ENCODE measurements at places on chromosomes 11 and 22. TPM values are rescaled to one million over a fixed set of nuclear protein-coding genes. Genes with fewer than 3 reads are reported as not detected.

DNA sequence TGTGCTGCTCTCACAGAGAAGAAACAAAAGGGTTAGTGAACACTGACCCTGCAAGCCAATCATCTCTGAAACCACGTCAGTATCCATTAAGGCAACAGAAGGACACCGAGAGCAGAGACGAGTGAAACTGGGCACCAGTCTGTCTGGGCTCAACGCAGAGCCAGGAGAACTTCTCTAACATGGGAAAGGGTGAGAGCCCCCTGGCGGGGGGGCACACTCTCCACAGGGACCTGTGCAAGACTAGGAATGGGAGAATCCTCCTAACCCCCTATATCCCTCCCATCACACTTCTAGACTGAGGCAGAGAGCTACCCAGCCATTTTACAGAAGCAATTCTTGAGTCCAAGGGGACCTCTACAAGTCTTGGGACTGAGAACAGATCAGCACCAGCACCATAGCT lies 285.8 kb downstream of the SOX6 start:
- H3K36me3 ChIP-seq = no peaks in the 10 kb centered on the region
- H3K27ac ChIP-seq = no peak overlapping the region
- peaks cover 8% of the 10 kb centered on the region for H3K27me3 ChIP-seq
- no peak for DNase-seq
- no peaks in the 10 kb centered on the region for H3K4me1 ChIP-seq
- H3K4me3 ChIP-seq = no peak overlapping the region

- H3K27ac ChIP-seq = no peak overlapping the region
- peaks cover 6% of the 10 kb centered on the region for H3K4me1 ChIP-seq
- DNase-seq = no peak
- no peak overlapping the region for H3K4me3 ChIP-seq
- H3K27me3 ChIP-seq = no peaks in the 10 kb centered on the region
Measured at GRCh38 chr11:116913000-116913399, 75.6 kb upstream of the APOA1 start.

DNA sequence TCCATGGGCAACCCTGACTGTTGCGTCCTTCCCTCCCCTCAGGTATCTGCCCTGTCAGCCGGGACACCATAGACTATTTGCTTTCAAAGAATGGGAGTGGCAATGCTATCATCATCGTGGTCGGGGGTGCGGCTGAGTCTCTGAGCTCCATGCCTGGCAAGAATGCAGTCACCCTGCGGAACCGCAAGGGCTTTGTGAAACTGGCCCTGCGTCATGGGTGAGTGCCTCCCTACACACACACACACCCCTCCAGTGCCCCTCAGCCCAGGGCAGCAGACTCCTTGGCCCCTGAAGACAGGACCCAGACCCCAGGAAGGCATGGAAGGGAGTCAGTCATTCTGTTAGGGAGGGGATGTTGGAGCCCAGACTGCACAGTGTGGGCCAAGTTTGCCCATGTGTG lies 17.9 kb upstream of the UVRAG start:
- H3K36me3 ChIP-seq = no peaks in the 10 kb centered on the region
- peaks cover 10% of the 10 kb centered on the region for H3K27me3 ChIP-seq
- H3K4me1 ChIP-seq = peaks cover 14% of the 10 kb centered on the region
- DNase-seq = no peak

DNA sequence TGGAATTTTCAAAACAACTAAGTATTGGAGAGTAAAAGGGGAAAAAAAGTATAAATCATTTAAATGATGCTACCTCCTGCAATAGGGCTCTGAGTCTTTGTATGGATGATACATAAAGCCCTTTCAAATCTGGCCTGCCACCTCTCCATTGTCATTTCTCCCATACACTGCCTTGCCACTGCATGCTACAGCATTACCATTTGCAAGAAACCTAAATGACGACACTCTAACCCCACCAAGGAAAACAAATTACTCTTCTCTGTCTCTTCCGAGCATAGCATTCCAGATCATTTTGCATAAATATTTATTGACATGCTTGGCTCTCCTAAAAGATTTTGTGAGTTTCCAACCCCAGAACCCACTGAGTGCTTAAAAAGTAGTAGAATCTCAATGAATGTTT lies 34.5 kb upstream of the PRSS23 start:
- peaks cover 2% of the 10 kb centered on the region for H3K27me3 ChIP-seq
- H3K4me1 ChIP-seq = peaks cover 6% of the 10 kb centered on the region
- H3K27ac ChIP-seq = no peak overlapping the region
- no peak overlapping the region for H3K4me3 ChIP-seq
- no peak for DNase-seq

- H3K36me3 ChIP-seq = no peaks in the 10 kb centered on the region
- peak; percentile 85 for DNase-seq
- H3K27ac ChIP-seq = peak overlapping the region; percentile 33
- no peaks in the 10 kb centered on the region for H3K27me3 ChIP-seq
- H3K4me1 ChIP-seq = peaks cover 15% of the 10 kb centered on the region
Measured at GRCh38 chr22:27372969-27373670, 428.4 kb downstream of the MN1 start.

- H3K4me1 ChIP-seq = peaks cover 3% of the 10 kb centered on the region
- no peak for DNase-seq
- H3K4me3 ChIP-seq = peak overlapping the region; percentile 82
- peaks cover 1% of the 10 kb centered on the region for H3K27me3 ChIP-seq
- no peak overlapping the region for H3K27ac ChIP-seq
Measured at GRCh38 chr22:37197451-37198257, 9.6 kb upstream of the C1QTNF6 start.

DNA sequence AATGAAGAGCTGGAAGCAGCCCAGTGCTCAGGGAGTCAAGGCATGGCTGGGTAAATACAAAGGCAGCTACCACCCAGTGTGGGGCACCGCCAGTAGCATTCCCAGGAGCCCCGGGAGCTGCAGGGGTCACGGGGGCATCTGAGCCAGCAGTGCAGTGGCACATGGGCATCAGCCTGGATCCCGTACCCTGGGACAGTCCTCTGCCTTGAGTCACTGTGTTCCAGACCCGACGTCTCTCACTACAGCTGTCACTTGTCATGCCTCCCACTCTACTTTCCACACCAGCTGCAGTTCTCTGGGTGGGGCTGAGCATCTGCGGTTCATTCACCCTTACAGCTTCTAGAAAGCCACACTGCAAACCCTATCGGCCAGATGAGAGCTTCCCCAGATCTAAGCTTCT lies 29.6 kb downstream of the DHCR7 start:
- no peak overlapping the region for H3K27ac ChIP-seq
- peaks cover 3% of the 10 kb centered on the region for H3K27me3 ChIP-seq
- H3K4me1 ChIP-seq = no peaks in the 10 kb centered on the region

DNA sequence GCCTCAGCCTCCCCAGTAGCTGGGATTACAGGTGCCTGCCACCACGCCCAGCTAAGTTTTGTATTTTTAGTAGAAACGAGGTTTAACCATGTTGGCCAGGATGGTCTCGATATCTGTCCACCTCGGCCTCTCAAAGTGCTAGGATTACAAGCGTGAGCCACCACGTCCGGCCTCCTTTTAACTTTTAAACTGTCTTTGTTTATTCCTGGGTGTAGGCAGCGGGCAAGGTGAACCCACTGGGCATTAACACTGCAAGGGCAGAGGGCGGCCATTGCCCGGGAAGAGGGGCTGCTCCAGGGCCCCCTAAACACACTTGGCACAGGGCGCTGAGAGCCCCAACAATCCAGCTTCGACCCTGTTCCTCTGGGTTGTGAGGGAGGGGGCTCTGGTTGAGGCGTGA lies 693.6 kb downstream of the BRD1 start:
- no peaks in the 10 kb centered on the region for H3K4me1 ChIP-seq
- H3K27me3 ChIP-seq = peaks cover 3% of the 10 kb centered on the region
- no peak overlapping the region for H3K27ac ChIP-seq
- H3K36me3 ChIP-seq = no peaks in the 10 kb centered on the region
- no peak overlapping the region for H3K4me3 ChIP-seq

- no peaks in the 10 kb centered on the region for H3K27me3 ChIP-seq
- no peak overlapping the region for H3K4me3 ChIP-seq
Measured at GRCh38 chr11:78659326-78660270, 84.9 kb upstream of the NARS2 start.

- H3K4me3 ChIP-seq = no peak overlapping the region
- peaks cover 7% of the 10 kb centered on the region for H3K27me3 ChIP-seq
- no peak for DNase-seq
- H3K27ac ChIP-seq = no peak overlapping the region
- no peaks in the 10 kb centered on the region for H3K4me1 ChIP-seq
Measured at GRCh38 chr11:19820100-19820499, 107.5 kb downstream of the NAV2 start.

DNA sequence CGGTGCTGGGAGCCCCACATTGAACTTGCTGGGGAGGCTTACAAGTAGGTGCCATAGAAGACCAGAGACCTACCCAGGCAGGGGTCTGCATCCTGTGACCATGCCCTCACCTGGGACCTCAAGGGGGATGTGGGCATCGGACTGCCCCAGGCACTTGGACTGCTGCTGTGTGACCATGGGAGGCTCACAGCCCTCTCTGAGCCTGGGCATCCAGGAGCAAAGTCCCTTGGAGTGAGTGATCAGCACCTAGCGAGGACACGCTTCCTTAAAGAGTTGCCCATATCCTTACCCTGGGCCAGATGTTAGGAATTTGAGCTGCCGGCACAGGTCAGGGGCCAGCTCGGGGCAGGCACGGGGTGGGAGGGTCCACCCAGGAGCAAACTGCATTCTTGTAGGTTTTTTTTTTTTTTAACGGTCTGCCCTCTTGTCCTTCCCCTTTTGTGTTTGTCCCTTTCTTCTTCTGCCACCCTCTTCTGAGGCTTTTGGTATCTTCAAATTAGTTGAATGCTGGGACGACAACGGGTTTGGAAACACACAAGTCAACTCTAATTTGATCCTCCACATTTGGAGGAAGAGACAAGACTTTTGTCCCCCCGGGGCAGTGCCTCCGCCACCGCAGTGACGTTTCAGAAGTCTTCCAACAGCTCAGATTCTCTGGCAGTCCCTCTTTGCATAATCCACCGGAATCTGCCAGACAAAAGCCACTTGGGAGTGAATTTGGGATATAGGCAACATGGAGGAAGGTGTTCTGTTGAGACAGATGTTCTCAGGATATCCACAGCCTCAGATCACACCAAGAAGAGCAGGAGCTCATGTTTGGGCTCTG lies 46.1 kb upstream of the LINC01488 start:
- H3K27ac ChIP-seq = no peak overlapping the region
- H3K4me3 ChIP-seq = no peak overlapping the region

RAC2 gene
- total RNA-seq = 16.6 TPM

CCDC116 gene
- total RNA-seq = 0.36 TPM

KRTAP5-11 gene
- total RNA-seq = not detected

FAT3 gene
- 17.6 TPM for total RNA-seq

TNNT3 gene
- not detected for total RNA-seq

LRRC74B gene
- total RNA-seq = not detected

RIC8A gene
- total RNA-seq = 89.2 TPM
